ENCODE measurements at places on chromosomes 2 and 18. TPM values are rescaled to one million over a fixed set of nuclear protein-coding genes. Genes with fewer than 3 reads are reported as not detected.

DNA sequence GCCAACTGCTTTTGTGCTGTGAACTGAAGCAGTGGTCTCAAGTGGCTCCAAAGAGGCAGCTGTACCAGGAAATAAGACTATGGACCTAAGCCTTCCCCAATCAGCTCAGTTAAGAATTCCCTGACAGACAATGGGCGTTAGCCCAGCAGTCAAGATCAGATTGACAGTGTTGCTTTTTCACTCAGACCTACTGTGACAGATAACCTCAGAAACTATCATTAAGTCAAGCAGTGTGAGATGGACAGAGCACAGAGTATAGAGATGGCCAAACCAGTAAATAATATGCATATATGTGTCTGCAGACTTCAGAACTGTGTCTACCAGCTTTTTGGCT, 215.3 kb downstream of the ZFP36L2 start:
- DNase-seq: no peak

PRKAG3 gene
- total RNA-seq: 2.5 TPM

DNA sequence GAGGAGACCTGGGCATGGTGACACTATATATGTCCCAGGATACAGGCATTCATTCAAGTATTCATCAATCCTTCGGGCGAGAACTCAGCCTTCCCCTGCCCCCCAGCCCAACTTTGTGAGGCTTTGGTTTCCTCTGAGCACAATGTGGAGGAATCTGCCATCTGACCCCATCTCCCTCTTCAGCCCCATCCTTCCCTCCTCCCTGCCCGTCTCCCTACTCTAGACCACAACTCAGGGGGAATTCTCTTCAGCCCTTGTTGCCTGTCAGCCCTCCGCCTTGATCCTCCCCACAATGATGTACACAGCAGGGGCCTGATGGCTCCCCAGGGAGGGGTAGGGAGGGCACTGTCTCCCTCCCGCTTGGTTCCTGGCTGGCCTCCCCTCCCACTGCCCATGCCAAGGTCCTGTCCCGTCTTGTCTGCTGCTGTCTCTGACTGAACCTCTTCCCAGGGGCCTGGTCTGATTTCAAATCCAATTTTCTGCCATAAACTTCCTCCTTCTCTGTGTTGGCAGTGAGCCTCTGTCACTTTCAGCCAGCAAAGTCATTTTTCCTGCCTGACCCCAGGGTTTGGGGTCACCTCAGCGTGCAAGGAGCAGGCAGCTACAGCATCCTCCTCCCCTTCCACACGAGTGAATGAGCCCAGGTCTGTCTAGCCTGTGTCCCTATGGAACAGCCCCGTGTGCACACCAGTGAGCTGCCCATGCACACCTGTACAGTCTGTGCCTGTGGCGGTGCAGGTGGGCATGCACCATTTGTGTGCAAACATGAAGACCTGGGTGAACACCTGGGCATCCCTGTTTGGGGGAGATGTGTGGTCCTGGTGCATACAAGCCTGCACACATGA, 197.3 kb downstream of the CELF4 start:
- DNase-seq: no peak

- DNase-seq: no peak
Observed at GRCh38 chr18:79587226-79587741, 92.3 kb upstream of the CTDP1 start.

- DNase-seq: no peak
Observed at GRCh38 chr18:350953-351572, 83.2 kb upstream of the THOC1 start.

DNA sequence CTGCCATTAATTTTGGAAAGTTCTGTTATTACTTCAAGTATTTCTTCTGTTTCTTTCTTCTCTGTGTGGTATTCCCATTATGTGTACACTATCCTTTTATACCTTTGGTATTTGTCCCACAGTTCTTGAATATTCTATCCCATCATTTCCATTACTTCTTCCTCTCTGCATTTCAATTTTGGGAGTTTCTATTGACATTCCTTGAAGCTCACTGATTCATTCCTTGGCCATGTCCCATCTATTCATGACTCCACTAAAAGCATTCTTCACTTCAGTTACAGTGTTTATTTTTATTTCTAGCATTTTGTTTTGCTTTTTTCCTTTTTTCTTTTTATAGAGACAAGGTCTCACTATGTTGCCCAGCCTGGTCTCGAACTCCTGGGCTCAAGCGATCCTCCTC, 30.3 kb downstream of the PROC start:
- DNase-seq: no peak

DNA sequence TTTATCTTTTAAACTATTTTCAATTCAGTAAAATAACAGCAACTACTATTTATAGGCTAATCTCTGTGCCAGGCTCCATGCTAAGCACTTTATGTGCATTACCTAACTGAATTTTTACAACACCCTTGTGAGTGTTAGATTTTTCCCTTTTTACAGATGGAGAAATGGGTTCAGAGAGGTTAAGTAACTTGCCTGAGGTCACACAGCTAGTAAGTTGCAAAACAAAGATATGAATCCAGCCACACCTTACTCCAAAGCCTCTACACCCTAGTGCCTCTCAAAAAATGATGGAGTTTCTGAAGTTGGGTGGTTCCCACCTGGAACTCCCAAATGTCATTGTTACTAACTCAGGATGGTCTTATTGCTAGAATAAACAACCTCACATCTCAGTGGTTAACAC, 60.8 kb downstream of the RHOB start:
- DNase-seq: no peak

DNA sequence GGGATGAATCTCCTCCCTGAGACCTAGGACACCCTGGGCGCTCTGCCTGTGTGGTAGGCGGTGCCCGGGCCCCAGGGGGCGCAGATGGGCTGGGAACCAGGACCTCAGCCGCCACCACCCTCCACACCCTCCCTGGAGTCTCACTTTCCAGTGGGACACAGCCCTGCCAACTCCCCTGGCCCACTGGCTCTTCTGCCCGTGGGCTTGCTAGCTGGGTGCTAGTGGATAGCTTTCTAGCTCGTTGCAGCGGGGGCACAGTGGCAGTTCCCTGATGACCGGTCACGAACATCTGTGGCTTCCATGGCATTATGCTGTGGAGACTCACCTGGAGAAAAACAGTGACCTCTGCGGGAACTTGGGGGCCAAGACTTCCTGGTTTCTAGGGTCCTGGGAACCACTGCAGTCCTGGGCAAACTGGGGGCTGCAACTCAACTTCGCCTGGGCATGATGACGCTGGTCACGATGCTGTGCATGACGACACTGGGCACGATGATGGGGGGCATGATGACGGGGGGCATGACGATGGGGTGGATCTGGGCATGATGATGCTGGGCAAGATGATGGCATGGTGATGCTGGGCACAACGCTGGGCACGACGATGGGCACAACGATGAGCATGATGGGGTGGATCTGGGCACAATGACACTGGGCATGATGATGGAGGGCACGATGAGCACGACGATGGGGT, 31.0 kb upstream of the ALLC start:
- DNase-seq: no peak

Measured in skin of body (tissue), 3 donors.